GDM1 (cell line): ENCODE measurements at places on chromosomes 3 and 15.

DNA sequence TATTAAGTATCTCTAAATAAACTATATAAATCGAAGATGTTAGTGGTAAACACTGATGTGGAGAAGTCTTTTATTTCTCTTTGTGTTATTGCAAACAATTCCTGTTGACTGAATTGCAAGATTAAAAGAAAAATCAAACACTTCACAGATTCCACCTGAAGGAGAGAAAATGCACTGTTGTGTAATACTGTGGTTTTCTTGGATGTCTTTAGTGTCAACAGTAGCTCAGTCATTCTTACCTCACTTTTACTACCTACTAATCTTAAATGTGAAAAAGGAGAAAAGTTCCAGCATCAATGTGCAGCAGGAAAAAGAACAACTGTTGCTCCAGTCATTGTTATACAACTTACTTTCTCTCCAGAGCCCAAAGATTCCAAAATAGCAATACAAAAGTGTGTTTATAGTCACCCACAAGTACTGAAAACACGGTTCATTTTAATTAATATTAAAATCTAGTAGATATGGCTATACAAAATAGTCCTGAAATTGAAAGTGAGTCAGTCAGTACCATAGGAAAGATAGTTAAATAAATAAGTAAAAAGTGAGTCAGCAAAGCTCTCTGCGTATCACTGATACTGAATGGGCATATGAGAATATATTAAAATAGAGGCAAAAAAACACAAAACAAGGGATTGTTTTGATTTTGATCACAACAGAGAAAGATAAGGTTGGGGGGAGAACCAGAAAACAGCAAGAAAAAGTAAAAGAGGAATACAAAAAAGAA is 90.5 kb upstream of the CSPG5 start:
- no peak for DNase-seq

DNA sequence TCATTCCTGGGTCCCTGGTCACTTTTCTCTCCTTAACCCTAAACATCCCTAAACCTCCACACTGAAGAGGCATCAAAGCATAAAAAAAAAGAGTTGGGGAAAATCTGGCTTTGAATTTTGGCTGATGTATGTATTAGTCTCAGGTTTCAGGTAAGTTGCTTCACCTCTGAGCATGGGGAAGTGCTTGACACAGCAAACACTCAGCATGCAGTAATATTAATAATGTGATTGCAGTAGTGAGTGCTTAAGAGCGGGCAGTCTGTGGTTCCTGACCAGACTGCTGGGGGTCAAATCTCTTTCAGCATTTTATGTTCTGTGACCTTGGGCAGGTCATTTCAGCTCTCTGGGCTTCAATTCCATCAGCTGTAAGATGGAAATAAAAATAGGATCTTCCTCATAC is 467.9 kb downstream of the SOX2 start:
- no peak for DNase-seq

- DNase-seq = no peak
Observed at GRCh38 chr3:23752126-23752525, 53.6 kb upstream of the UBE2E1 start.

DNA sequence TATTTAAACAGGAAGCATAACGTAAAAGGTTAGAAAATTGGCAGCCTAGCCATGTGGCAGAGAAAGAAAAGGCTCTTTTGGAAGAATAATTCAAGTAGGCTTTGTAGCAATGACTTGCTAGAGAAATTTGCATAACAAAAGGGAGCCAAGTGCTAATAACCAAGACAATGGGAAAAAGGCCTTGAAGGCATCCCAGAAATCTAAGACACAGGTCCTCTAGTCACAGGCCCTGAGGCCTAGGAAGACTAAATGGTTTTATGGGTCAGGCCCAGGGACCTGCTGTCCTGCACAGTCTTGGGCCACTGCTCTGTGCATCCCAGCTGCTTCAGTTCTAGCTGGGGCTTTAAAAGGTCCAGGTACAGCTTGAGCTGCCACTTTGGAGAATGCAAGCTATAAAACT is 78.5 kb downstream of the FGF7 start:
- no peak for DNase-seq

DNA sequence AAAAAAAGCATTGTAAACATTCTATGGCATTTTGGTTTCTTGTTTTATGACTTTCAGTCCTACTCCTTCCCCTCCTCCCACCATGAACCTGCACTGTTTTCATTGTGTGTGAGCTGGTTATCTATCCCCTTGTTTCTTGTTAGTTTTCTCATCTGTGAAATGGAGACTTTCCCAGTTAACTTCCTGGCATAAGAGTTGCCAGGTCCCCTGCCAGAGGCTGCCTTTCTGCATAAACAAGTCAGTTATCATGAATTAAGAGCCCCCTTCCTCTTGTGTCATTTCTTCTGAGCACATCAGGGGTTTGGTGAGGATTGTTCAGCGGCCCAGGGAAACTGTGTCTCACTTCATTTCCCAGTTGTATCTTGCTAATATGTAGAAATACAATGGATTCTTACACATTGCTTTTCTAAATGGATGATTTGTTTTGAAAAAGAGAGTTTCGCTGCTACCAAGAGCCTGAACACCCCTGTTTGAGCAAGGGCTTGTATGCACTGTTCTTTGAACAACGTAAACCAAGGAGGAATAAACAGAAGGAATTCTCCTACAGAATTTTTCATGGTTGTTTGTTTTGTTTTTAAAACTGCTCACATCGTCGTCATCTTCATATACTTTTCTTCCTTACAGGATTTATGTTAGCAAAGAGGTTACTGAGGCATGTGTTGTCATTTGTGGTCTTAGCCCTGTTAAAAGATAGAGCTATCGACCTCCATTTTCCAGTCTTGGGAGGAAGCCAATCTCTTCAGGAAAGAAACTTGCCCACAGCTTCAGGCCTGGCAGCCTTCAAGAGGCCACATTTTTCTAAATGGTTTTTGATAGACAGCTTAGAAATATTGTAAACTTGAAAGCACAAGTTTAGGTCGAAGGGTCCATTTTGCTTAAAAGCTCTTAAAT is 144.6 kb upstream of the IL12A start:
- peak; percentile 41 for DNase-seq

- no peak for DNase-seq
Observed at GRCh38 chr15:25733856-25734679, 129.1 kb downstream of the ATP10A start.

GRCh38 chr15:22956978-22957260 is 23.2 kb downstream of the CYFIP1 start:
- DNase-seq = no peak

DNA sequence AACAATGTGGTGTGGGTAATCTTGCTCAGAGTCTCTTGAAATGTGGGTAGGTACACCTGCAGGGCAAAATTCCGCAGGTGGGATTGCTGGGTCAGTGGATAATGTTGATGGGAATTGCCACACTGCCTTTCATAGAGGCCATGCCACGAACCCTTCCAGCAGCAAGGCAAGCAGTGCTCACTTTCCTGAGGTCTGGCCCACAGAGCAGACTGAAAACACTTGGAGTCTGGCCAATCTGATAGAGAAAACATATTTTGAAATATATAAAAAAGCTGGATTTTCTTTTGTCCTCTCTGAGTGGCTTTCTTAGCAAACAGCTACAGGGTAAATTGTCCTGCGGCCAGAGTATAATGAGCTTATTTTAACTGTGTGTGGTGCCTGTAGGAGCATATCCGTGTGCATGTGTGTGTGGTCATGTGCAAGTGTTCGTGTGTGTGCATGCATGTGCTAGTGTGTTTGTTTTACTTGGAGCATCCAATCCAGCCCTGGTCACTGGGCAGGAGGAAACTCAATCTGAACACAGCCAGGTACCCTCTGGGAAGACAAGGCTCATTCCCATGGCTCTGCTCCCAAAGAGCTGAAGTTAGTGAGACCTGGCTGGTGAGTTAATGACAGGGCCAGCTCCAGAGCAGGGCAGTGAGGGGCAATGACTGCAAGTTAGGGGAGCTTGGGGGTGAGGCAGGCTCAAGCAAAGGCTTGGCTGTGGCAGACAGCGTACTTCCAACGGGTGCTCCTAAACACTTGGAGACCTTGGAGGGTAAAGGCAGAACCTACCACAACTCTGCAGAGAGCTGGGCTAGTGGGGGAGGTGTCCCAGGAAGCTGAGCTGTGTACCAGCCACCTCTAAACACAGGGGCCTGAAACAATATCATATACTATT is 91.3 kb downstream of the PLXNA1 start:
- DNase-seq = no peak

DNA sequence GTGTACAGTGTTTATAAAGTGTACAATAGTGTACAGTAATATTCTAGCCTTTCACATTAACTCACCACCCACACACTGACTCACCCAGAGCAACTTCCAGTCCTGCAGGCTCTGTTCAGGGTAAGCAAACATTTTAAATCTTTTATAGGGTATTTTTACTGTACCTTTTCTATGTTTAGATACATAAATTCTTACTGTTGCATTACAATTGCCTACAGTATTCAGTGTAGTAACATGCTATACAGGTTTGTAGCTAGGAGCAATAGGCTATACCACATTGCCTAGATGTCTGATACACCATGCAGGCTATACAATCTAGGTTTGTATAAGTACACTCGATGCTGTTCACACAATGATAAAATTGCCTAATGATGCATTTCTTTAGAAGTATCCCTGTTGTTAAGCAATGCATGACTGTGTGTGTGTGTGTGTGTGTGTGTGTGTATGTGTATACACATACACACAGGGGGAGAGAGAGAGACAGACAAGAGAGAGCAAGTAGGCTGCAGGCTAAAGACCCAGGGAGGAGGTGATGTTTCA is 72.5 kb upstream of the PRR23C start:
- DNase-seq = no peak

- DNase-seq = no peak
Observed at GRCh38 chr15:41988896-41989572, 16.7 kb upstream of the EHD4 start.

DNA sequence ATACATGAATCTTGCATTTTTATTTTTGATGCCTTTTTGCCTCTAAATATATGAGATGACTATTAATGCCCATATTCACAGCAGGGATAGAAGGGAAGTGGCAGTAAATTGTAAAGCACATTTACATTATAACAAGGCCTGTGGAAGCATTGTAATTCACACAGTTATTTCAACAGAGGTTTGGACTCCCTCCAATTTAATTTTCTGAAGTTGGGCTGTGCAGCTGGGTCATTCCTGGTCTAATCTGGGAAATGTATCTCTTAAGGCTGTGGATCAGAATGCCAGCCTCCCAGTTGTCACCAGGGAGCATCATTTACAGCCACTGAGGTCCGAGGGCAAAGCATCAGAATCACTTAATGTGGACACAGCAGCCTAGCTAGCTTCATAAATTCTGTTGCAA is 434.5 kb downstream of the MFSD1 start:
- DNase-seq = no peak

DNA sequence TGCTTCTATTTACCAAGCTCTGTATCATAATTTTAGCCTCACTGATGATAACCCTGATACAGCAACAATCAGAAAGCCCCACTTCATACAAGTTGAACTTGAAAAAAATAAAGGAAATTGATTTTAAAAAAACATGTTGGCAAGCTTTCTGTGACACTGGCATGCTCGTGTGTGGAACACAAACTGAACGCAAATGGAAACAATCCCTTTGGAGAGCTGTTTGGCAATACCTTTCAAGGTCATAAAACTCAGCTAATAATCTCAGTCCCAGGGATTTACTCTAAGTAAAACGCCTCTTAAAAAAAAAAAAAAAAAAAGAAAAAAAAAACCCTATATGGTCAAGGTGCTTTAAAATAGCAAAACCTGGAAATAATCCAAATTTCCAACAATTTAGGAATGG is 166.7 kb upstream of the BCL6 start:
- no peak for DNase-seq

DNA sequence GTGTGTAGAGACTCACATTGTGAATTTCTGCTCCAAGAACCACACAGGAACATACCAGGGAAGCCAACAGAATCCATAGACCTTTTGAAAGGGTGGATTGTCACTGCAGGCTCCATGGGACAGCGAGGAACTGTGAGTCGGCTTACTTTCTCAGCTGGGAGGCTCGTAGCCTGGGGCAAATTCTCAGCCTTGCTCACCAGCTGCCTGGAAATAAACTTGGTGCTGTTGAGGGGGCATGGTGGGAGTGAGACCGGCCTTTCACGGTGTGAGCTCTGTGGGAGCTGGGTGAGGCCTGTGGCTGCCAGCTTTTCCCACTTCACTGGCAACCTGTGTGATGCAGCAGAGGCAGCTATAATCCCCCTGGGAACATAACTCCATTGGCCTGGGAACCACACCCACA is 146.6 kb upstream of the P2RY1 start:
- DNase-seq = no peak

DNA sequence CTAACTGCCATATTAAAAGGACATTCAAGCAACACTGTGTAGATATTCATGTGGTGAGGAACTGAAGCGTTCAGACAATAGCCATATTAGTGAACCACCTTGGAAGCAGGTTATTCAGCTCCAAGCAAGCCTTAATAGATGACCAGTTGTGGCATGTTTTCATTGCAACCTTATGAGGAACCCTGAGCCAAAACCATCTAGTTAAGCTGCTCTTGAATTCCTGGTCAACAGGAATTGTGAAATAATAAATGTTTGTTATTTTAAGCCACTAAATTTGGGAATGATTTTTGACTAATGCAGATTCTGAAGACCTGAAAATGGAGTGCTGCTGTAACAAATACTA is 73.0 kb downstream of the SPRED1 start:
- no peak for DNase-seq

DNA sequence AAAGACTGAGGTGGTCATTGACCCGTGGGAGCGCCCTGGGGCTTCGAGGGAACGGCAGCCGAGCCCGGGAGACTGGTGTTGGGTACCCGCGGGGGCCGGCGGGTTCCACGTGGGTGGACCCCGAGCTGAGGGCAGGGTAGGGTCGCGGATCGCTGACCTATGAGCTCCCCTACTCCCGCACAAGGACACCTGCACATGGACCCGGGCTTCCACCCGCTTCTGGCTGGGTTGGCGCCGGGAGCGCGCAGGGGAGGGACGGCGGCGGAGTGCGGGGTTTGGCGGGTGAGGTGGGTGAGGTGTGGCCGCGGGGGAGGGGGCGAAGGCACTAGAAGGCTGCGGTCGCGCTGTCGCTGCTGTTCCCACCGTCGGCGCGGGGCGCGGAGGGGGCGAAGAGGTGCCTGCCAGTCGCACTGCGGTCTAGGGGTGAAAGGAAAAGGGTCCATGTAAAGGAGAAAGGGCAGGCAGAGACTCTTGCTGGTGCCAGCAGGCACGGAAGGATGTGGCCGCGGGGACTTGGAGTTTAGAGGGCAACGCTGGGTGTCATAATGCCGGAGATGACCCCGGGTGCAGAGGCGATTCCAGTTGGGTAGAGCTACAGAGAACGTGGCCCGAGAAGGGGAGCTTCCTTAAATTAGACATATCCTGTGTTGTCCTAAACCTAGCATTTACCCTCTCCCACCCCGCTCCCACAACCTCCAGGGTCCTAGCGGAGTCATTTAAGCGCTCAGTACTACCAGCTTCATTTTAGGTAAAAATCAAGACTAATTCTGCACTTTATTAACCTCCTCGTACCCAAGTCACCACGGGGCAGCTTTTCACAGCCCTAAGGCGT is 245.9 kb upstream of the TOPAZ1 start:
- no peak for DNase-seq
